Stimulated activated CD4-positive, alpha-beta T cell treated with anti-CD3 and anti-CD28 coated beads, Interleukin-1b, Interleukin-23, amount 100 ng/mL, for 4 hours (primary cell): ENCODE measurements at places on chromosomes 3 and 15.
A peak's percentile ranks its signal among the peaks of the same experiment; 100 is the strongest.

- DNase-seq, result no peak
Observed at GRCh38 chr3:140420621-140421357, 257.1 kb upstream of the TRIM42 start.

DNA sequence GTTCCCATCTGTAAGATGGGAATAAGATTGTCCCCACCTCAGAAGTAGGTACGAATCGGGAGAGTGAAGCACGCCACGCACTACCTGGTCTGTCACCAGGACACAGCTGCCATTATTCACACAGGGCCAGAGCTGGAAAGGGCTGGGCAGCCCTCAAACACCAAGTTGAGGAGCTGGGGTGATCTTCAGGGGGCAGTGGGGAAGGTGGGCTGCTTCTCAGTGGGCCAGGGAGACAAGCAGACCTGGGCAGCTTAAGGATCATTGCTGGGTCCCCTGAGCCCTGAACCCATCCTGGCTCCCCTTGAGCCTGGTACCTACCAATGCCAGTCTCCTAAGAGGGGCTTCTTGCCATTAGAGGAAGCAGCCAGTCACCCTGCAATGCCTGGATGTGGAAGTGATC, 82.1 kb downstream of the SMAD6 start:
- DNase-seq, result no peak

DNA sequence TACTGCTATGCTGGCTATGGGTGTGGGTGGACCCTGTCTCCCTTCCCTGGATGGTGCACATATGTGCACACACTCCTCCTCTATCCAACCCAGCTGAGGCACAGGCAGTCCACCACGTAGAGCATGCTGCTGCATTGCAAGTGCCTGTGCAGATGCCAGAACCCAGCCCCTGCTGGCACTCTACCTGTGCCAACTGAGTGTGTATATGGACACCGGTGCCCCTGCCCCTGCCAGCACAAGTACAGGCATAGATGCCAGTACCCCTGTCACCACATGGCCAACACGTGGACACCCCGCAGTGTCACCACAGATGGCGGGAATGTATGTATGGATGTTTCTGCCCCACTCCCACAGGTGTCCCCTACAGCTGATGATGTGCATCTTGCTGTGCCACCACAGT, 216.5 kb downstream of the ISL2 start:
- DNase-seq, result no peak

- no peak for DNase-seq
Observed at GRCh38 chr3:116059421-116060096, 385.7 kb downstream of the LSAMP start.

DNA sequence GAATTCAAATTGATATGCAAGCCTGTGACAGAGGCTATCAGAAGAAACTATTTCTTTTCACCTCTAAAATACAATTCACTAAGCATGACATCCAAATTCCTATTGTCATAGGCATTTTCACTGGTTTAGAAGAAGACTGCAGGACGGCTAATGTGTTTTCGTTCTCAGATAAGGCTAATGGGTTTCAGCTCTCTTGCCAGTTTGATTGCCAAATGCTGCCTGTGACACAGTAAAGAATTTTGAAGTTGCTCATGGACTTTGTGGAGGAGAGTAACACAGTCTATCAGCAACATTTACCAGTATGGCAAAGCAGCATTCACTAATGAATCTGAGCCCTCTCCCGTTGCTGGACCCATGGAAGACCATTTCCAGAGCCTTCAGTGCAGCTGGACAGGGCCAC, 948.1 kb downstream of the FHIT start:
- DNase-seq, result no peak

- DNase-seq, result no peak
Observed at GRCh38 chr3:182738583-182739411, 54.5 kb upstream of the ATP11B start.

DNA sequence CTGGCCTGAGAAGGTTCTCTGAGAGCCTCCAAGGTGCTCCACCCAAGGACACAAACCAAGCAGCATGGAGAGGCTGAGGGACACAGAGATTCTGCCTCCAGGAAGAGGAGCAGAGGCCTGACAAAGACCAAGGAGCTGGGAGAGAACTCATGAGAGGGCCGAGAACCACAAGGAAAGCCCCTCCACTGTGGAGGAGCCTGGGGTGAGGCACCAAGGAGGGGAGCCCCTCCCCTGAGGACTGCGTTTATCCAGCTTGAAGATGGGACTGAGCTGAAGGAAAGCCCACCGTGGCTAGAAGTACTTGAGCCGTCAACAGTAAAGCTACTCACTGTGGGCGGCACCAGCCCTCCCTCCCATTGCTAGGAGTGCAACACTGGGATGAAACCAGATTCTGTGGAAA, 63.1 kb upstream of the MEF2A start:
- DNase-seq, result no peak

DNA sequence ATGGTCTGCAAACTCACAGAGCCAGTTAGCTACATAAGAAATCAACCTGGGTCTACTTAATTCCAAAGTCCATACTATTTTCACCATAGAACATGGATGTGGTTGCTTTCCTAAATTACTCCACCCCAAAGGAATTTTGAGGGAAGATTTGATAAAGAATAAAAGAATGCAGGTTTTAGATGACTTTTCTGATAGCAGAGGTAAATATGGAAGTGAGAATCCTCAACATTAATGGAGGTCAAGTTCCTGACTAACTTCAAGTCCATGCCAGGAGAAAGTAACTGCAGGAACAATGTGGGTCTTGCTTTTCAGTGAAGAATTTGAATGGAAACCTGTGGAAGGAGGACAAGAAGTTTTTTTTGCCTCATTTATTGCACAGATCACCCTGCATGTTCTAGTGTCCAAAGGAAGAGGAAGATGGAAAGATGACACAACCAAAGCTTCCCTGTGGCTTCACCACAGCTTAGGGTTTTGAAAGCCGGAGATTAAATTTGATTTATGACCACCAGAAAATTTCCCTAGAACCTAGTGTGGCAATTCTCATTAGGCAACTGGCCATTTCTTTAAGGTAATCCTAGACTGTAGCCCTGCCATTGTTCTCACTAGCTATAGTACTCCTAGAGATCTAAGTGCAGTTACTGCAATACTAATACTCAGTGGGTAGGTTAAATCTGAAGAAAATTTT, 429.7 kb downstream of the RAP2B start:
- DNase-seq, result no peak

DNA sequence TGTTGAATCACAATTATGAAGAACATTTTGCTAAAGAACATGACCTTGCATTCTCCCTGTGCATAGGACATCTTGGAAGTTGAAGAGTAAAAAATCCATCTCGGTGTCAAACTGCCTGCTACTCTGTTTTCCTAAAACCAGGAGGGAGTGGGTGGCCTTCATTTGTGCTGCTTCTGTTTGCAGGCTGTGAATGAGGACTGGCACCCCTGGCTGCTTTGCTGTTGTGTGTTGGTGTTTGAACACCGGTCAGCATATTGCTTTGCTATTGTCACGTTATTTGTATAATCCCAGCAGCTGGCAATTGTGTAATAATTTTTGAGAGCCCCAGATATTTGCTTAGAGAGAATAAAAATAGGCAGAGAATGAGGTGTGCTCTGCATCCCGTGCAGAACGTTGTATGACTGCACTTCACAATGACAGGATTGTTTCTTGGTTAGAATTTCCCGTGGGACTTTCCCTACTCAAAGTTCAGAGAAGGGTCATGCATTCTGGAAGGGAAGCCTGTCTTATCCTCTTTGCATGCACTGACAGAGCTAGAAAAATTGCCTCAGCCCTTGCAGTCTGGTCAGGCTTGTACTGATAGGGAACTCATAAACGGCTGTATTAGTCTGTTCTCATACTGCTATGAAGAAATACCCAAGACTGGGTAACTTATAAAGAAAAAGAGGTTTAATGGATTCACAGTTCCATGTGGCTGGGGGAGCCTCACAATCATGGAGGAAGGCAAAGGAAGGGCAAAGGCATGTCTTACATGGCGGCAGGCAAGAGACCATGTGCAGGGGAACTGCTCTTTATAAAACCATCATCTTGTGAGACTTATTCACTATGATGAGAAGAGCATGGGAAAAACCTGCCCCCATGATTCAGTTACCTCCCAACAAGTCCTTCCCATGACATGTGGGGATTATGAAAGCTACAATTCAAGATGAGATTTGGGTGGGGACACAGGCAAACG, 16.3 kb downstream of the SV2B start:
- no peak for DNase-seq

DNA sequence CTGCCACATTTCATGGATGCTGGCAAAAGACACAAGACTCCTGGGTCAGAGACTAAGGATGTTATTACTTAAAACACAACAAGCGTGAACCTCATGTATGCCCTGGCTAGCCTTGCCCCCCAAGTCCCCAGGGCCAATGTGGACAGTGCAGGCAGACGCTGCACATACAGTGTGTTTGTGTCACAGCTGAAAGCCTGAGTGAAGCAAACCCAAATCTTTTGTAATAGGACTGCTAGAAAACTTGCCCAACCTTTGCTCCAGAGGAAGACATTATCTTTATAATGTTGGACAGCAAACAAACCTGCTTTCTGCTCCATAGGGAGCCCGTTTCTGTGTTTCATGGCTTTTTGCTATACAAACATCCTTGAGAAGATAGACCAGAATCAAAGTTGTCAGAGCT, 282.0 kb upstream of the RORA start:
- DNase-seq, result no peak

- no peak for DNase-seq
Observed at GRCh38 chr3:52838561-52839267, 3.9 kb upstream of the MUSTN1 start.

DNA sequence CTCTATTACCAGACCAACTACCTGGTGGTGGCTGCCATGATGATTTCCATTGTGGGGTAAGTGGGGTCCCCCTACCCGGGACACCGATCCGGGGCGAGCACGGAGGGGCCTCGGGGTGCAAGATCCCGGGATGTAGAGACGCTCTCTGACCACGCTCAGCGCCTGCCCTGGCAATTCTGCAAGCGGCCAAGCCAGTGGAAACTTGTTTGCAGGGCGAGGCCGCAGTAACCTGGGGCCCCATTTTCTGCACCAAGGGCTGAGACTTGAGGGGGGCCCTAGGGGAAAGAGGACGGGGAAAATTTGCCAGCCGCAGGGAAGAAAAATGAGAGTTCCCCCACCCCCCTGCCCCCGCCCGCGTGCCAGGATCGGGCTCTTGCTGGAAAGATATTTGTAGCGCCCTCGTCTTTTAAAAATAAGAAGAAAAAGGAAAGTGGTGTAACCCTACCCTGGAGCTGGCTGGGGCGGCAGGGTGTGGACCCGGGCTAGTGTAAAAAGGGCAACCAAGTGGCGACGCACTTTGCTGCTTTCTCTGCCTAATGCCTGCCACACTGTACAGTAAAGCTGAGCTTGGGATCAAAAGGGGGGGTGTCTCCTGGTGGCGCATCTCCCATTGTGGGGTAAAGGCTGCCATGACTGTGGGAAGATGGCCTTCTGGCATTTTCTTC, 563 bp downstream of the ARL6IP5 start:
- DNase-seq, result no peak

DNA sequence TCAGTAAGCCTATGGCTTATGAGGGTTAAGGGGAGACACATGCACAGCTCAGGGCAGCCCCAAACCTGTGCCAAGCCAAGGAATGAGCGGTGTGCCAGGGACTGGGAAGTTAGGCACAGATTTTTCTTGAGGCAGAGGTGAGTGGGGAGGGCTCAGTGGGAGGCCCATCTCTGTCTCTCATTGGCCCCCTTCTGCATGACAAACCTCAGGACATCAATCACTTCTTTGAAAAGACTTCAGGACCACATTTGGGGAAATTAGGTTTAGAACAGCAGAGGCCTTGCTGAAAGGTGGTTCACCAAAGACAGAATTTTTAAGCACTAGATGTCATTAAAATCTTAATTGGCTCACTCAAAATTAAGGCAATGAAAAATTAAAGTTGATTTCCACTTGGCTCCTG, 57.2 kb downstream of the RAB11A start:
- DNase-seq, result no peak

DNA sequence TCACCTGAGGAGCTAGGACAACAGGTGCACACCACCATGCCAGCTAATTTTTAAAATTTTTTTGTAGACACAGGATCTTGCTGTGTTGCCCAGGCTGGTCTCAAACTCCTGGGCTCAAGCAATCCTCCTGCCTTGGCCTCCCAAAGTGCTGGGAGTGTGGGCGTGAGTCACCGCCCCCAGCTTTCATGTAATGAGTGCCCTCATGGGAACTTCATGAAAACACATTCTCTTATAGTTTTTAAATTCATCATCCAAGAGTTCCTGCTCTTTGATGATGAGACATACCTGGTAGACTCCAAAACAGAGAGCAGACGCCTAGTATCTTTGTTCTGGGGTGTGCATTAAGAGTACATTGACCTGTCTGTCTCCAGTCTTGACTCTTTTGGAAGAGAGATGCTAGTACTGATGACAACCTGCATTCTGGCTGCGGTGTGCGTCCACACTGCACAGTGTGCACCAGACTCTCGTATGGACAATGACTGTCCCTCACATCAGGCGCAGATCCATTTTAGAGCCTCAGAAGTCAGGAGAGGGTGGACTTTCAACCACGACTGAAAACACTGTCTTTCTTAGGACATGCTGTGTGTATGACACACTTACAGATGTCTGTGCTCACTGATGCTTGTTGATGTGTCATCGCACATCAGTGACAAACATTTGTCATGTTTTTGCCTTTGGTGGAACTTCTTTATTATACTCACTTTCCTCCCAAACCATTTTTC, 2.0 kb downstream of the NRROS start:
- DNase-seq, result peak; percentile 43

- DNase-seq, result no peak
Observed at GRCh38 chr3:79497447-79498111, 270.2 kb downstream of the ROBO1 start.

DNA sequence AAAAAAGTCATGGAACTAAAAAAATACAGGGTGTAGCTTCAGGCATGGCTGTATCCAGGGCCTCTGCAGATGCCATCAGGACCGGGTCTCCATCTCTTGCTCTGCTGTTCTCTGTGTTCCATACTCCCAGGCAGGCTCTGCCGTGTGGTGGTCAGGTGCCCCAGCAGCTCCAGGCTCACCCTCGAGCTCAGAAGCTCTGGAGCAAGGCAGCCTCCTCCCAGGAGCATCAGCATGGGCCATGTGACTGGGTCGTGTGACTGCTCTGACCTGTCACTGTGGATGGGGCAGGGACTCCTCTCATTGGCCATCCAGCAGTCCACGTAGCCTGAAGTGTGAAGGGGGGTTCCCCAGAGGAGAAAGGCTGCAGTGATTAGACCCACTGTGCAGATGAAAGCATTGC, 8.5 kb downstream of the FBLN2 start:
- DNase-seq, result no peak

GRCh38 chr15:64017591-64018163, 28.6 kb downstream of the DAPK2 start:
- no peak for DNase-seq

GRCh38 chr3:185353225-185353624, 9.7 kb upstream of the MAP3K13 start:
- DNase-seq, result no peak

- no peak for DNase-seq
Observed at GRCh38 chr3:98695796-98696195, 67.3 kb upstream of the ST3GAL6 start.

DNA sequence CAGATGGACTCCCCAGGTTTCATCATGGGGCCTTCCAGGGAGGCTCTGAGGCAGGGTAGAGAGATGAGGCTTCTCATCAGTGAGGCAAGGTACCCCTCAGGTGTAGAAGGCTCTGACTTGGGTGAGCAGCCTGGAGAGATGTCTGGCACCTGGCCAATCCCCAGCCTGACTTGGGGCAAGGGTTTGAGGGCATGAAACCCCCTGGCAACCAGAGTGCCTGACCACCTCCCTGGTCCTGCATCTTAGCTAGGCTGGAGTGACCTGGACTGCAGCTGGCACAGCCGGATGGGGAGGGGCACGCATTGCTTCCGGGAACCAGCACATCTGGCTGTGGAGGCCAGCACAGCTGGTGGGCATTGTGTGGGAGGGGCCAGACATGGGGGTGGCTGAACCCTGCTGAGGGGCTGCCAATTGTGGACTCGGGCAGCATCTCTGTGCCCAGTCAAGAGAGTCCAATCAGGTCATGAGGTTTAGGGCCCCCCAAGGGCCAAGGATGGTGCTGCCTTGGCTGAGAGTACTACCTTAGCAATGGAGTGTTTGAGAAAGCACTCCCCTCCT, 1.9 kb downstream of the ZBTB47 start:
- no peak for DNase-seq
